Foreskin fibroblast (primary cell): ENCODE measurements at places on chromosomes 13 and 19.

DNA sequence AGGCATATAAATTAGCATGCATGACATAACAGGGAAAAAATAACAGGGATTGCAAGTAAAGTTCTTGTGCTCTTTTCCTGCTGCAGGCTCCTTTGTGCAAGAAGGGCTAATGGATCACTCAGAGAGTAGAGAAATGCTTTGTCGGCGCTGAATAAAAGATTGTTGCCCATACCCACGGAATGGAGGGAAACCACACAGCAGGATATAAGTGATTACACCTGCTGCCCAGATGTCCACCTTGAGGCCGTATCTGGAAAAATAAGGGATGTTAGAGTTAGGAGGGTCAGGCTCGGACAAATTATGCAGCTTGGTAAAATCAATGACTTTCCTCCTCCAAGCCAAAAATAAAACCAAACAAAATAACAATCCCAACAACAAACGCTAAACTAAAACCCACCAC, 322.3 kb downstream of the DCLK1 start:
- no peak for DNase-seq

- no peak for DNase-seq
Observed at GRCh38 chr19:20186174-20186573, 19.2 kb downstream of the ZNF486 start.

GRCh38 chr13:79906345-79906744, 425.4 kb downstream of the NDFIP2 start:
- DNase-seq, result no peak

- peak; percentile 95 for DNase-seq
Observed at GRCh38 chr19:1265615-1266128, 3.5 kb upstream of the CIRBP start.

- no peak for DNase-seq
Observed at GRCh38 chr13:52638666-52639328, 3.4 kb upstream of the HNRNPA1L2 start.

GRCh38 chr13:74047931-74048600, 86.1 kb downstream of the KLF12 start:
- DNase-seq, result no peak

GRCh38 chr19:47006496-47006895, 13.1 kb upstream of the NPAS1 start:
- no peak for DNase-seq

- DNase-seq, result no peak
Observed at GRCh38 chr13:111145506-111145905, 30.4 kb downstream of the ARHGEF7 start.

DNA sequence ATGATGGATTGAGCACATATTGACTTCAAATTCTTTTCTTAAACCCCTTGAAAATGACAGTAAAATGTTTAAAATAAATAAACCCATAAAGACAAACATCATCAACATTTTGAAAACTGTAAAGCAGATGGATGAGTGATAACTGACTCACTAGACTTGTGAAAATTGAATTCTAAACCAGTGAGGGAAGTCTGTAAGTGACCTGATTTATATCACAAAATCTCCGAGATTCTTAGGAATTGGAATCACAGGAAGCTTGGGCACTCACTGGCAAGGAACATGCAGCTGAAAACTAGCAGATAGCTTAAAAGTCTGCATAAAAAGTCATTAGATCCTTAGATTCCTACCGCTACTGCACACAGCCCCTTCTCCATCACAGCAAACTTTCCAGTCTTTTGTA, 51.3 kb upstream of the TSC22D1 start:
- peak; percentile 11 for DNase-seq

DNA sequence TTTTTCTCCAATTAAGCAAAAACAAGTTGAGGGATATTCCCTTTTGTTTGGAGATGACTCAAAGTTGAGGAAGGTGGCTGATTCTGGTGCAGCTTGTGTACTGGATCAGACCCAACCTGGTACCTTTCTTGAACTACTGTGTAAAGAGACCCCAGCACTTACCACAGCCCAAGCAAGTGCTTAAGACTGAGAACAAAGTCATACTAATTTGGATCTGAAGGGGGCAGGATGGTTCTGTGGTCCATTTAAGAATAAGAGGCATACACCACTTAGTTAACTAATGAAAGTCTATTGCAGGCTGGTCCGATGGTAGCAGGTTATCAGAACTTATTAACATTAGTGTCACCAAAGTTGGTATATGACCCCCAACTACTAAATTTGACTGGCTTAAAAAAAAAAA, 6.3 kb downstream of the THSD1 start:
- DNase-seq, result no peak

DNA sequence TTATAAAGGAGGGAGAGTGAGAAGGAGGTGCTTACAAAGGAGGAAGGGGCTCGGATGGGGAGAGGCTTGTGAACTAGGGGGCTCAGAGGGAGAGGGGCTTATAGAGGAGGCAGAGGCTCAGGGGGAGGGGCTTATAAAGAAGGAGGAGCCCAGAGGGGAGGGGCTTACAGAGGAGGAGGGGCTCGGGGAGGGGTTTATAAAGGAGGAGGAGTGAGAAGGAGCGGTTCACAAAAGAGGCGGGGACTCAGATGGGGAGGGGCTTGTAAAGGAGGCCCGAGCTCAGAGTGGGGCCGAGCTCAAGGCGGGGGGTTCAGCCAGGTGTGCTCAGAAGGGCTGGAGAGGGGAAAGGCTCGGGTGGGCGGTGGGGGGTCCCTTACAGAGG, 500 bp downstream of the SMIM24 start:
- DNase-seq, result no peak

DNA sequence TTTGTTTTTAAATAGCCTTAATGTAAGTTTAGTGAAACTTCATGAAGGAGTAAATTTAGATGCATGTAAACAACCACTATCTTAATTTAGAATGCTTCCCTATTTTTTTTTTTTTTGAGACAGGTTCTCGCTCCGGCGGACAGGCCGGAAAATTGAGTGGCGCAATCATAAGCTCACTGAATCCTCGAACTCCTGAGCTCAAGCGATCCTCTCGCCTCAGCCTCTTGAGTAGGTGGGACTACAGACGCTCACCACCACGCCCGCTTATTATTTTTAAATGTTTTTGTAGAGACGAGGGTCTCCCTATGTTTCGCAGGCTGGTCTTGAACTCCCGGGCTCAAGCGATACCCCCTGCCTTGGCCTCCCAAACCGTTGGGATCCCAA, 1.6 kb downstream of the TEX30 start:
- DNase-seq, result no peak

DNA sequence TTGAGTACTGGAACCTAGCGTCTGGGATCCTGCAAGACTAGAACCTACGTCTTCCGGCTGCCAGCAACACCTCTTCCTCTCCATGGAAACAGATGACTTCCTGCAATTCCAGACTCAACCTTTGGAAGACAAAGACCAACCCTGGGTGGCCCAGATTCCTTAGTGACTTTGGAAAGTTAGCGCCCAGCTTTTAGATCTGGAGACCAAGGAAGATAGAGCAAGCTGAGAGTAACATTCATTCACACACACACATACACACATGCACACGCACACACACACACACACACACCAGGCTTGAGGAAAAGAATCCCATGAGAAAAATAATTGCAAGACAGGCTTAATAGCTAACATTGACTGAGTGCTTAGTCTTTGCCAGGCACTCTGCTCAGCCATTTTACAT, 788.9 kb downstream of the UQCRFS1 start:
- DNase-seq, result no peak

- DNase-seq, result no peak
Observed at GRCh38 chr19:30908262-30908771, 440.9 kb downstream of the TSHZ3 start.

DNA sequence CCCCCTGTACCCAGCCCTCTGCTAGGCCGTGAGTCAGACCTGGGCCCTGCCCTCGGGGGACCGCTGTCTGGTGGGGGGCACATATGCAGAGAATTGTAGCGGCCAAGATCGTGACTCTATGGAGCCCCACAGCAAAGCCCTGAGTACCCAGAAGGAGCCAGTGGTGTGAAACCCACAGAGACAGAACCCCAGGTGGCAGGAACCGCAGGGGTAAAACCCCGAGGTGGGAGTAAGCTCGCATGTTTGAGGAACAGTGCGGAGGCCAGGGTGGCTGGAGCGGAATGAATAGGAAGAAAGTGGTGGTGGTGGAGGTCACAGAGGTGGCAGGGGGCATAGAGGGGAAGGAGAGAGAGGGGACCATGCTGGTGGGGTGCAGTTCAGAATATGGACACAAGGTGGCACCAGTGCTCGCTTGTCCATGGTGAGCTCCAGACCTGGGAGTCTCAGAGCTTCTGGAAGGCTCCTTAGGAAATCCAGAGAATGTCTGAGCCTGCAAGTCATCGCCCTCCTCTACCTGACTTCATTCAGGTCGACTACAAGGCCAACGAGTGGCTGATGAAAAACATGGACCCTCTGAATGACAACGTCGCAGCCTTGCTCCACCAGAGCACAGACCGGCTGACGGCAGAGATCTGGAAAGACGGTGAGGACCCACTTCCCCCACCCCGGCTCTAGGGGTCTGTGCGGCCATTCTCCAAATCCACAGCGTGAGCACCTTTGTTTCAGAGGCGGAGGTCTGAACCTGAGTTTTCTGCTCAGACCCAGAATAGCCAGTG, 48.9 kb downstream of the MYH14 start:
- peak; percentile 4 for DNase-seq

DNA sequence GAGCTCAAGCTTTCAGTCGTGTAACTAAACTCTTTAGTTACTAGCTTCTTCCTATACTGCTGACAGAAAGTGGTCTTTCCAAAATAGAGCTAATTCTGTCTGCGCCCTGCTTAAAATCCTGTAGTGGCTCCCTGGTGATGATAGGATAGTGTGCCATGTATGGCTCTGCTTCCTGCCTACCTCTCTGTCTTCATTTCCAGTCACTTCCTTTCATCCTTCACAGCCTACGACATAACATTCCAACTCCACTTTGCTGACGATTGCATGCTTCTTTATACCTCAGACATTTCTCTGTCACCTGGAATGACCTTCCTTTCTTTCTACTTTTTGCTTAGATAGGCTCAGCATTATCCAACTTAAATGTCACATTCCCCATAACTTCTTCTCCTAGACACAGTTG, 190.8 kb downstream of the MAB21L1 start:
- DNase-seq, result no peak

DNA sequence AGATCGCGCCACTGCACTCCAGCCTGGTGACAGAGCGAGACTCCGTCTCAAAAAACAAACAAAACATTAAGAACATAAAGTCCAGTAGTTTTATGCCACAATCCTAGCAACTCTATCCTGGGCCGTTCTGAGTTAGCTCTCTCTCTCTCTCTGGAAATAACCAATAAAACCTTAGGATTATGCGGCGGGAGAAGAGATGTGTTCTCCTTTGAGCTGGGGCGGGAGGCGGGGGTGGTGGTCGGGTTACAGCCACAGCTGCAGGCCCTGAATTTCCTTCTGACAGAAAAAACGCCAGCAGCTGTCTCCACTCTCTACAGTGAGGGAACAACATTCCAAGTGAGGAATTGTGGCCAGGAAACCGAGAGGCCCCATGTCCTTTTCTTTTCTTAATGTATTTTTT, 9.1 kb upstream of the PNMA8A start:
- peak; percentile 59 for DNase-seq

GRCh38 chr19:16078759-16079707, 2.7 kb downstream of the TPM4 start:
- DNase-seq, result peak; percentile 93

GRCh38 chr13:95209109-95209508, 92.1 kb downstream of the ABCC4 start:
- no peak for DNase-seq

DNA sequence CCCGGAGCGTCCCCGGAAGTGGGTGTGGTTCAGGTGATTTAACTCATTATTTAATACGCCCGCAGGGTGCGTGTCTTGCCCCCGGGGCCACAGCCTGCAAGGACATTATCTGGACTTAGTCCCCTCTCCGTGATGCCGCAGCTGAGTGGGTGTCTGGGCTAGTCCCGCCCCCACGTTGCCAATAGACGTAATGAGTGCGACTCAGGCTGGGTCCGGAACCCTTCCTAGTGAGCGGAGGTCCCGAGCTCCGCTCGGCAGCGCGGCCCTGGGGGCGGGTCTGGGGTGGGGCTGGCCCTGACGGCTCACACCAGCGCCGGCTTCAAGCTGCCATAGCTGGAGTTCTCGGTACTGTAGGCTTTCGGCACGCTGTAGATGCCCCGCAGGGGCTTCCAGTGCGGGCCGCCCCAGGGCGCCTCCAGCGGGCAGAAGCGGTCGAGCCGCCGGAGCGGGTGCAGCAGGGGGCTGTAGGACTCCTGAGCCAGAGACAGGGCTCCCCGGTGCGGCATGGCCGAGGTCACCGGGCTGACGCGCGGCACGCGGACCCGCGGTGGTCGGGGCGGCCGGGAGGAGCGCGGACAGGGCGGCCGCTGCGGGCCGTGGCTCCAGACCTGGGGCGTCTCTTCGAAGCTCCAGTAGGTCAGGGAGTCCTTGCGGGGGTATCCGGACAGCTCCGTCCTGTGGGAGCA, 918 bp upstream of the LHB start:
- DNase-seq, result peak; percentile 81

- DNase-seq, result no peak
Observed at GRCh38 chr13:104281910-104282309, 1215.7 kb upstream of the SLC10A2 start.

GRCh38 chr13:51590971-51591627, 6.8 kb downstream of the WDFY2 start:
- DNase-seq, result peak; percentile 97

DNA sequence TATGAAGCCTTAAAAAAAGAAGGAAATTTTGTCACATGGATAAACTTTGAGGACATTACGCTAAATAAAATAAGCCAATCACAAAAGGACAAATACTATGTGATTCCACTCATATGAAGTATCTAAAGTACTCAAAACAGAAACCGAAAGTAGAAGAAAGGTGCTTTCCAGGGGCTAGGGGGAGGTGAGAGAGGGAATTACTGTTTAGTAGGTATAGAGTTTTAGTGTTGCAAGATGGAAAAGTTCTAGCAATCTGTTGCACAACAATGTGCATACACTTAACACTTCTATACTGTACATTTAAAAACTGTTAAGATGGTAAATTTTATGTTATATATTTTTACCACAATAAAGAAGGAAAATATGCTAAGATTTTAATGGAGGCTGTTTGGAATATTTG, 83.0 kb downstream of the POLR1D start:
- DNase-seq, result no peak

- DNase-seq, result peak; percentile 53
Observed at GRCh38 chr19:41449079-41449864, 6.3 kb downstream of the ERICH4 start.

GRCh38 chr13:60959427-60959826, 456.2 kb downstream of the PCDH20 start:
- DNase-seq, result no peak

- no peak for DNase-seq
Observed at GRCh38 chr13:97235549-97236231, 13.6 kb downstream of the MBNL2 start.

- peak; percentile 42 for DNase-seq
Observed at GRCh38 chr19:52673014-52673413, 34.9 kb upstream of the ZNF83 start.

- no peak for DNase-seq
Observed at GRCh38 chr13:43306372-43306771, 283.0 kb downstream of the DNAJC15 start.

DNA sequence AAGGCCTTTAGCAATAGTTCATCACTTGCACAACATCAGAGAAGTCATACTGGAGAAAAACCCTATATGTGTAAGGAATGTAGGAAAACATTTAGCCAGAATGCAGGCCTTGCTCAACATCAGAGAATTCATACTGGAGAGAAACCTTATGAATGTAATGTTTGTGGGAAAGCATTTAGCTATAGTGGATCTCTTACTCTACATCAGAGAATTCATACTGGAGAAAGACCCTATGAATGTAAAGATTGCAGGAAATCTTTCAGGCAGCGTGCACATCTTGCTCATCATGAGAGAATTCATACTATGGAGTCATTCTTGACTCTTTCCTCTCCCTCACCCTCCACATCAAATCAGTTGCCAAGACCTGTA, 19.8 kb downstream of the ZNF583 start:
- DNase-seq, result no peak

- no peak for DNase-seq
Observed at GRCh38 chr19:43743059-43743458, 11.7 kb downstream of the SMG9 start.

- DNase-seq, result no peak
Observed at GRCh38 chr19:6735181-6735911, 2.0 kb downstream of the GPR108 start.
